ENCODE measurements at places on chromosomes 1 and 21.

GRCh38 chr1:53409233-53409632, 50.0 kb upstream of the DMRTB1 start:
- no peak for DNase-seq

DNA sequence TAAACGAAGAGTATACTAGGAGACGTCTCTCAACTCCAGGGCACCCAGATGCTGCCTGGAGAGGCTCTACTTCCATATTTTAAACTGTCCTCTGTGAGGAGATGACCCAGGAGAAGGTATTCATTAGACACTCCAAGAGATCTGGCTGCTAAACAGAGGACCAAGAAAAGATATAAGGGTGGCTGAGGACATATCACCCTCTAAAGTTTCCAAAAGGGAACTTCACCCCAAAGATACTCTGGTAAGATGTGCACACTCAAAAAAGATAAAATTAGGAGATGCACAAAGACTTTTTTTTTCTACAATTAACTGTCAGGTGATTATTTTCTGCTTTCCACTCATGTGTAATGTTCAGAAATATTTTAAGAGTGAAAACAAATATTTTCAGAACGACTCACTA, 1.4 kb downstream of the ZNF670 start:
- no peak for DNase-seq

DNA sequence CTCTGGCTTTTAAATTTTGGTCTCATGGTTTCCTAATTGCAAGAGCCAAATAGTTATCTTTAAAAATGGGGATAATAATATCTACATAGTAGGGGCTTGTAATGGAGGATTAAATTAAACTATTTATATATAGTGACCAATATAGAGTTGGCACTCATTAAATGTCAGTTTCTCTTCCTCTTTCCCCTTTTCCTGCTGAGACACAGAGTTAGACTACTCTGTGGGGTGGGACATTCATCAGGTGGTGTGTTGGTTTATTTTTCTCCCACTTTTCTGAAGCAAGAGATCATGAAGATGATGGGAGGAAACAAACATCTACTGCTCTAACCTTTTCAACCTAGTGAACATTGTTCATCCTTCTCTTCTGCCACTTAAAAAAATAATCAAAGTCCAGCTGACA, 17.3 kb upstream of the RAP1A start:
- no peak for DNase-seq

DNA sequence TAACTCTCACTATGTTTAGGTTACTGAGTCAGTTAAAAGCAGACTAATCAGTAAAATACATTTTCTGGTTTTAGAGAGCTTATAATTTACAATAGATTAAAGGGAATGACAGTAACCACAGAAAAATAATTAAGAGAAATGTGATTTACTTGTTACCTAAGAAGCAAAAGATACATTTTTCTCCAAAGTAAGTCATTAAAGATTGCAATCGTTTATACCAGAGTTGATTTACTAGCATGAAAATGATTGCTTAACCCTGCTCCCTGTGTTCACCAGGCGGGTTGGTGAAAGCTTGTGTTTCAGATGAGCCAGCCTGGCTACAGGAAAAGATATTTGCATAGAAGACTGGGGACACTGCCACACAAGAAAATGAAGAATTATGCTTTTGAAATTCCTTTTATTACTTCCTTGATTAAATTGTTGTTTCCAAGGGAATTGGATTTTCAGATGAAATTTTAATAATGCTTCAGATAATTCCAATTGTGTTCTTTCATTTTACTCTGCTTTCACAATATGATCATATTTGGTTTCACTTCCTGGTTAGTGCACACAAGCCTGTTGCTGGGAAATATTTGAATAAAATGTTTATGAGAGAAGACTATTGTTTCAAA, 27.9 kb downstream of the LRRC8B start:
- DNase-seq: peak; percentile 51

DNA sequence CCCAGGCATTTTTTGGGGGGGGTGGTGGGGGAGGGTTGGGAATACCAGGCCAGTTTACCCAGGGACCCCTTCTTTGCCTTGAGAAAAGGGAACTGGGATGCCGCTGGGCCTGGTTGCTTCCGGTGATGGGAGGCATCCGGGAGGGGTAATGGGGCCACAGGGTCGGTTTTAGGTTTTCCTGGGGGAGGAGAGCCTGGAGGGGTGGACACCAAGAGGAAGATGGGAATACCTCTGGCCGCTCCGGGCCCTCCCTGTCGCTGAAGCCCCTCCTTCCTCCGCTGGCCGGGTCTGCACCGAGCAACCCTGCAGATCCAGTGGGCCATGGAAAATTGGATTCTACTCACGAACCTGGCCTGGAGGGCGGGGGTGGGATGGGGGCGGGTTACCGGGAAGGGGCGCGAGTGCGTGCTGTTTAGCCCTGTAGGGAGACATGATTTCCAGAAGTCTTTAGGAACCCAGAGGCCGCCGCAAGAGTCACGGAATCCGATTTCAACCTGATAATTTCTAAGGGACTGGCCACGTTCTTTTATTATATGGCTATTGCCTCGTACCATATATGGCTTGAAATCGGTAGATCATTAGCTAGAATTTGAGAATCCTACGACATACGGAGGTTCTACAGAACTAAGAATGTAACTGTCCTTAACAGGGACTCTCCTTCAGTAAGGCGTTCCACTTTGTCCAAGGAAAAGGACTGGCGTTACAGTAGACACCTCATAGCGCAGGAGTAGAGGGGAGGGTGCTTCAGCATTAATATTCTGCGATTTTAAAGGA, 749 bp downstream of the AKIRIN1 start:
- DNase-seq: no peak

DNA sequence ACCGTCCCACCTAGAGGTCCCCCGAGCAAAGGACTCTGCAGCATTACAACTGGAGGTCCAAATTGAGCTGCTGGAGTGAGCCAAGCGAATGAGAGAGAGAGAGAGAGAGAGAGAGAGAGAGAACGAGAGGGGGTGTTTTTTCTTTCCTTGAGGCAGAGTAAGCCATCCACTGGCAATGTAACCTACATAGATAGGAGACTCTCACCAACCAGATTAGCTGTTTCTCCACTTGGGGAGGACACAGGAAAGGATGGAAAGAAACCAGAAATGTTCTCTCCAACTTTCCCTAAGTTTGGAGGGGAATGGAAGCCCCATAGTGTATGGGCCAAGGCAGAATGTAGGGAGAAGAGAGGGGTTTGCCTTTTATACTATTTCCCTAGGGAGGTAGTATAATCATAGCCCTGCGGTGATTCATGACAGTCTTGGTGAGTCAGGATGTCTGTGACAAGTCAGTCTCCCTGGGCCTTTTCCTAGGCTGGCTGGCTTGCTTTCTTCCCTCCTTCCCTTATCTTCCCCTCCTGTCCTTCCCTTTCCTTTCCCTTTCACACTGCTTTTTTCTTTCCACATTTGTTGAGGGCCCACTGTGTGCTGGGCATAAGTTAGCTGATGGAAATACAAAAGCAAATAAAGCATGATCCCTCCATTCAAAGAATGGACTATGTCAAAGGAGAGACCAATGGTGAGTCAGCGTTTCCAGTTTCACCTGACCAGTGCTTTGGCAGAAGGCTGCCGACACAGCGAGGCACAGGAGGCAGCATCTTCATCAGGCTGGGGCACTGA, 7.1 kb downstream of the FNDC7 start:
- peak; percentile 8 for DNase-seq

DNA sequence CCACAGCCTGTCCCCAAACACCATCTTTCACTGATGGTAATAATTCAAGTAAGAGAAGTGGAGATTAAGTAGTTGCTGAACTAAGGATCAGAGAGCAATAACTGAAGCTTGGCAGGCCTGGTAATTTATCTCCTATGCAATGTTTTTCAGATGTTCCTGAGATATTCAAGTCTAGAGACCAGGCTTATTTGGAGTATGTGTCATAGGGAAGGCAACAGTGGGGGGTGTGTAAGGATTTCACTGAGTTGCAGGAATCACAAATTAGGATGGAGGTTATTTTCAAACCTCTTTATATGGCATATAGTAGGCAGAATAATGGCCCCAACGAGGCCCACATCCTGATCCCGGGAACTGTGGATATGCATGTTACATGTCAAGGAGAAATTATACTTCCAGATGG, 171.7 kb downstream of the KCNJ6 start:
- no peak for DNase-seq

- DNase-seq: no peak
These were observed 38.5 kb upstream of the ACTRT2 start for GRCh38 chr1:2982615-2983318.

DNA sequence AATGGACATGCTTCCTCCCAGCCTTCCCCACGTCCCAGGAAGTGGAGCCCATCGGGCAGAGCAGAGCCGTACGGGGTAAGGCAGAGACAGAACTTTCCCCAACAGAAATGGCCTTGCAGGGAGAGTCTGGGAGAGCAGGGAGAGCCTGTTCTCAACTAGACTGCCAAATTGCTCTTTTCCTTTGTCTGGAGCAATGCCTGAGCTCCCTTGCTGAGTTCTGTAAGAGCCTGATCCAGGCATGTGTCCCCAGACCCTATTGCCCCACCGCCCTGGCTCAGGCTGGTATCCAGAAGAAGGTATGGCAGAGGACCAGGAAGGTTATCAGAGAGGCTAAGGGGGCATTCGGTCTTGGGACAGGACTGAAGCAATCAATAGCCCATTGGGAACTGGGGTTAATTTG, 79.9 kb downstream of the TMEM53 start:
- no peak for DNase-seq

GRCh38 chr1:41713141-41713540, 205.6 kb downstream of the HIVEP3 start:
- no peak for DNase-seq

GRCh38 chr1:25642574-25643108, 26.1 kb downstream of the MAN1C1 start:
- DNase-seq: peak; percentile 86

- peak; percentile 36 for DNase-seq
These were observed 48.2 kb upstream of the TNFSF4 start for GRCh38 chr1:173255214-173255813.

- peak; percentile 91 for DNase-seq
These were observed 6.2 kb downstream of the E2F2 start for GRCh38 chr1:23524716-23525401.

- no peak for DNase-seq
These were observed 648.8 kb downstream of the PLA2G4A start for GRCh38 chr1:187477535-187477934.

DNA sequence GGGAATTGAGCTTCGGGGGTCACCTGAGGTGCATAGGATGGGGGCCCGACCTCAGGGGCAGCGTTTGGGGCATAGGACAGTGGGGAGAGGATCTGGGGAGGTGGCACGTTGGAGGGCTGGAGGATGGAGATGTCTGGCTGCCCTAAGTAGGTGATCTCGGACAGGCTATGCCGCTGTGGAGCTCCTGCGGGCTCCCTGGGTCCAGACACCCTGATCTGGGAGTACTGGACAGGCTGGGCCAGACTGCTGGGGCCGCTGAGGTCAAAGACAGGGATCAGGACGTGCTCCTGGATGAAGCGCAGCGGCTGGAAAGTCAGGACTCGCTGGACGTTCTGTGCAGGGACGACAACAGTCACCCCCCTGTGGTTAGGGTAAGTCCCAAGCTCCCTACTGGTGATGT, 9.5 kb upstream of the MYOM3 start:
- DNase-seq: no peak

GRCh38 chr1:157723157-157723556, 22.6 kb upstream of the FCRL3 start:
- DNase-seq: no peak

DNA sequence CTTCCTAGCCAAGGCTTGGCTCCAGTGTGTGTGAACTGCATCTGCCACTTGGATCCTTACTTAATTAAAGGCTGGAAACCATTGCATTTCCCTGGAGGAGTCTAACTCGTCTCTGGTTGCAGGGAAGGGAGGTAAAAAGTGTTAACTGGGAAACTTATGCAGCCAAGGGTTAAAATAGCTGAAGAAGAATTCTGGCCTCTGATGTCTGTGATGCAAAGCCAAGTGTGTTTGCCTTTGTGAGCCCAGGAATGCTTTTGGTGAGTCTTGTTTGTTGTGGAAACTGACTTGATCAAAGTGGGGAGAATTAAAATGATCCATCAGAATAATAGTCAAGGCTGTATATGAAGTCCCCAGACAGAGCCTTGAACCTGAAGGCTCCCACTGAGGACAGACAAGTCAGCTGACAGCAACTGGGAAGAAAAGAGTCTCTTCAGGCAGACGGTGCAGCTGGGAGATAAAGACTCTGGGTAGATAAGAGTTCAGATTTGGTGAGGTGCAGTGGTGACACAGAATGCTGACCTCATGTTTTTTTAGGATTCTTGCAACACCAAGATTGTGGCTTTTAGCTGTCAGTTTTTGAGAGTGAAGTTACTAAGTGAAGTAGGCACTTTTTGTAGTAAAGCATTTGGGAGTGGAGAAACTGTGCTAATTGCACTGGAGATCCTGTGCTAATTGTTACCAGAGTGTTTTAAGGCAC, 59.5 kb upstream of the WLS start:
- DNase-seq: peak; percentile 79

GRCh38 chr1:197902454-197903195, at the start of gene C1orf53:
Gene C1orf53, plus strand, starts transcription at chr1:197902630. Its CDS starts 20 bp downstream, at chr1:197902650.
- peak; percentile 95 for DNase-seq

GRCh38 chr1:39970274-39970673, 15.3 kb downstream of the MFSD2A start:
- DNase-seq: no peak

- DNase-seq: no peak
These were observed 49.7 kb upstream of the MACF1 start for GRCh38 chr1:39154553-39155421.

- DNase-seq: no peak
These were observed 579.2 kb downstream of the PTPRC start for GRCh38 chr1:199218065-199218464.

DNA sequence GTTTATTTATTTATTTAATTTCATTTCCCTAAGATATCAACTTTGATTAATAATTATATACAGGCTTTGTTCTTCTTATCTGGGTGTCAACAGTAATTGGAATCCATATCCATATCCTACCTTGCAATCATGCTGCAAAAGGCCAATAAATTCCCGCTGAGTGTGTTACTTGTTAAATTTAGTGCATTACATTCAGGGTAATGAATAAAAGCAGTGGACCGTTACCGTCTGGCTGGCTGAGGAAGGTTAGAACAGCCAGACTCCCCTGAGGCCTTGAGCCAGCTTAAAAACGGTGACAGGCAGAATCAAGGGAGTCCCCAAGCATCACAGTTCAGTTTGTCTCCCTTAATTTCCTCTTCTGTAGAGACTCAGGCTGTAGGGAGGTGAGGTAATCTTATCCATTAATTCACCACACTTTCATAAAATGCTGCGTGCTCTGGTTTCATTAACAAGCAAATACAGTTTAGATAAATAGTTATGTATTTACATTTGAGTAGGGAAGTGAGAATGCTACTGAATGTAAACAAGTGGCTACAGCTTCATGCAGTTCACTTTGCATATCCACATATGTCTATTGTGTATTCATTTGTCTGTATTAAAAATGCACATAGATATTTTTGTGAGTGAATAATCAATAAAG, 888.2 kb upstream of the CXADR start:
- no peak for DNase-seq

- peak; percentile 69 for DNase-seq
These were observed 623.9 kb upstream of the PKN2 start for GRCh38 chr1:88060112-88060673.

- DNase-seq: no peak
These were observed 43.1 kb upstream of the IGSF3 start for GRCh38 chr1:116710420-116711262.

DNA sequence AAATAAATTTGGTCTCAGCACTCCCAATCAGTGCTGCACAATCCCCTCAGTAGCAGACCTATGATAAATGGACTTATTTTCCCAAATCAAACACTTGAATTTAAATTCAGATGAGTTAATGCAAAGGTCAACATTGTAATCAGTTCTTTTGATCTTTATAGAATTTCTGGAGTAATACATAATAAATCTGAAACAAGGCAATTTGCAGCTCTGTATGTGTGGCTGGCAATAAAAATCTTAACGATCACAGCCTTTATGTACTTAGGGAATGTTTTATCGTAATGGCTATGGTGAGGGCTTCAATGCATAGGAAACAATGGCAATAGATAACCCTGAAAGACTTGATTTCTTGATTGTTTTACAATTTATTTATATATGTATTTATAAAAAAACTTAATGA, 91.4 kb downstream of the GPATCH2 start:
- DNase-seq: no peak
